ENCODE measurements at places on chromosomes 16 and 17.

- DNase-seq: peak; percentile 91
Observed at GRCh38 chr16:2905241-2905987, 6.3 kb upstream of the FLYWCH1 start.

GRCh38 chr17:47980541-47980940 lies 9.6 kb downstream of the CDK5RAP3 start:
- DNase-seq: no peak

DNA sequence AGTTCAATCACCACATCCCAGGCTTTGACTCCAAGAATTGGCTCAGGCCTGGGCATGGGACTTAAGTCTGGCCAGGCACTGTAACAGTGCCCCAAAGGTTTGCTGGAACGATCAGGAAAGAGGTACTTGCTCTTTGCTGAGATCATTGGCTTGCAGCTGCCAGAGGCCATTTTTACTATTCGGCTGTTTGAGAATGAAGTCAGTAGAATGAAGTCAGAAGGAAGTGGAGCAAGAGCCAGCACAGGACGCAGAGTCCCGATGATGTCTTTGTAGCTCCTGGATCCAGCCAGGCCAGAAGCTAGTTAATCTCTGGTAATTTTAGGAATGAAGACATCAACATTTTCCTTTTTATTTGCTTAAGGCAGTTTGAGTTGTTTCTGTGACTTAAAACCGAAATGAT lies 195.5 kb downstream of the RAB11FIP4 start:
- no peak for DNase-seq

DNA sequence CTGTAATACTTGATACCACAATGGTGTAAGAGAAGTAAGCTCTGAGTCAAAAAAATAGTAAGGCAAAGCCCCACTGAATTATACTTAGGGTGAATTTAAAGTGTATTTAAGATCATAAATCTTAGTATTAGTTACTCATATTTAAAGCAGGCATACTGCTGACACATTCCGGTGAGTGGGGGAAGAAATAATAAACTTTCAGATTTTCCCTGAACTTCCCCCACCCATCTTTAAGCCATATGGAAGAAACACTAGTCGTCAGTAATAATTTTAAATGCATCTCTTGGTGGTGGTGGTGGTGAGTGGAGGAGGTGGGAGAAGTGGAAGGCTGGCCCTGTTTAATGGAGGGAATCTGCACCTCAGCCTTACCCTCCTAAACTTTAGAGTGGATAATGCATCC lies 20.5 kb downstream of the MPHOSPH6 start:
- no peak for DNase-seq

DNA sequence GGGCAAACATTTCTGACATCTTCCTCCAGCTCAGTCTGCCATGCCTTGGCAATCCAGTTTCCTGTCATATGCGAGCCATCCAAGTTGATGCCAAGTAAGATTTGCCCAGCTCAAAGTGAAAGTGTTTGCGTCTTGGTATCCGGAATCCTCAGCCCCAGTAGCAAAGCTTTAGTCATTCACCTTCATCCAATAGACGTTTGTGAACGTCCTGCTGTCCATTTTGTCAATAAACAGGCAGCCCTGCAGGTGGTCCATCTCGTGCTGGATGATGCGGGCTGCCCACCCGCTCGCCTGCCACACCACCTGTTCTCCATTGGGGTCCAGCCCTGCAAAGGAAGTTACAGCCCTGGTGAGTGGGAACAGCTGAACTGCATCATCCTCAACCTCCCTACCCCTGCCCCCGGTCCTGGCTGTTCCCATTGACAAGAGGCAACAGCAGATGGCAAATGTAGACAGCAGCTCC lies 1.5 kb downstream of the PDF start:
- no peak for DNase-seq

GRCh38 chr16:49504023-49504364 lies 130.4 kb downstream of the C16orf78 start:
- no peak for DNase-seq

DNA sequence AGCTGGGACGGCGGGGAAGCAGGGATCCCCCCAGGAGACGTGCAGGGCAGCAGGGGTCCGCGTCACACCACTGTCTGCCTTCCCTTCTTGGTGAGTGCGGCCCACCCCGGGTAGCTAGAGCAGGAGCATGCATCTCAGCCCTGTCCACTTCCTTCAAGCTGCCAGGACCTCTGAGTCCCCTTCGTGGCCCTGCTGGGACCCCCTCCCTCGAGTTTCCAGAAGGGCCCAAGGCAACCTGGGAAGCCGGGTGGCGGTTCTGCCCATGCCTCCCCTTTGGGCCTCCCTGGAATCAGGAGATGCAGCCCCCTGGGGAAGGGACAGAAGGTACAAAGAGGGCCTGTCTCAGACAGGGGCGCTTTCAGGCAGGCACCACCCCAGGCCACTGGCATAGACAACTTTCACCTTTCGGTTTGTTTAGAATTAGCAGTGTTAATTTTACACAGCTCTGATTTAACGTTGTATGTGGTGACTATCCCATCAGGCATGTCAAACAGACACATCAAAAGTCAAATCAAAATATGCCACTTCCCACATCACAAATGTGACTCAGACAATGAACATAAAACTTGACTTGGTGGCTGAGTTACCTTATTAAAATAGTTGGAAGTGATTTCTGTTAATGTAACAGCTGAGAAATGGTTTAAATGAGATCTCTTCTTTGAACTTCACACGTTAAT lies 94.5 kb upstream of the METRNL start:
- DNase-seq: no peak

DNA sequence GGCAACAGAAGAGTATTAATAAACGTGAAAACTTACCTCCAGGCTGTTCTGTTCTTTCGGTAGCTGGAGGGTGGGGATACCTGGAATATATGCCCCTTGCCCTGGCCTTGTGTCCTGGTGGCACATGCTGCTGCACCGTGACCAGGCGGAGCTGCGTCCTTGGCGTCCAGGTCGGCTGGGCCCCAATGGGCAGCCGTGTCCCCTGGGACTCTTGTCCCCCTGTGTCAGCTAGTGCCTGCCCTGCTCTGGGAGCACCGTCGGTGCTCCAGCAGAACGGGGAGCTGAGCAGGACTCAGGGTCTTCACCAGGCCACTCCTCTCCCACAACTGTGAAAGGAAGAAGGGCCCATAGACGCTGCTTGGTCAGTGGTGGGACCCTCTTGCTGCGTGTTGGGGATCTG lies 7.9 kb downstream of the ZNF213 start:
- DNase-seq: no peak

- DNase-seq: no peak
Observed at GRCh38 chr16:72749091-72749490, 298.8 kb downstream of the ZFHX3 start.

- no peak for DNase-seq
Observed at GRCh38 chr16:1196494-1196893, 28.6 kb downstream of the TPSG1 start.

DNA sequence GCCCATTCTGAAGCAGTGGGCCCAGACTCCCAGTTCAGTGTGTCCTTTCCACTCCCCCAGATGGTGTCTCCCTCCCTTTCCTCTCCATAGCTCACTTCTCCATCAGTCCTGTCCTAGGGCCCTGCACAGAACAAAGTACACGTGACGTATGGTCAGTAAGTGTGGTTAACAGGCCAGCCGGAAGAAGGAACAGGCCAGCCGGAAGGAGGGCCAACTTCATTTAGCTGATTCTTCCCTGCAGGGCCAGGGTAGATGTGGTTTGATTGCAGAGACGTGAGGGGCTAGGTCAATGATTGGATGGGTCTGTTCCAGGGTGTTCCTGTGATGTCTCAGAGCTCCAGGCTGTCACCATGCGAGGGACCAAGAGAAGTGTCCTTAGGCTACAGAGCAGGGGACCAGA lies 28.9 kb upstream of the SPPL2C start:
- DNase-seq: no peak

Measured in spinal cord (tissue), 10 donors.